Left ventricle myocardium superior (tissue), 1 donor: ENCODE measurements at places on chromosomes 7 and 10.

DNA sequence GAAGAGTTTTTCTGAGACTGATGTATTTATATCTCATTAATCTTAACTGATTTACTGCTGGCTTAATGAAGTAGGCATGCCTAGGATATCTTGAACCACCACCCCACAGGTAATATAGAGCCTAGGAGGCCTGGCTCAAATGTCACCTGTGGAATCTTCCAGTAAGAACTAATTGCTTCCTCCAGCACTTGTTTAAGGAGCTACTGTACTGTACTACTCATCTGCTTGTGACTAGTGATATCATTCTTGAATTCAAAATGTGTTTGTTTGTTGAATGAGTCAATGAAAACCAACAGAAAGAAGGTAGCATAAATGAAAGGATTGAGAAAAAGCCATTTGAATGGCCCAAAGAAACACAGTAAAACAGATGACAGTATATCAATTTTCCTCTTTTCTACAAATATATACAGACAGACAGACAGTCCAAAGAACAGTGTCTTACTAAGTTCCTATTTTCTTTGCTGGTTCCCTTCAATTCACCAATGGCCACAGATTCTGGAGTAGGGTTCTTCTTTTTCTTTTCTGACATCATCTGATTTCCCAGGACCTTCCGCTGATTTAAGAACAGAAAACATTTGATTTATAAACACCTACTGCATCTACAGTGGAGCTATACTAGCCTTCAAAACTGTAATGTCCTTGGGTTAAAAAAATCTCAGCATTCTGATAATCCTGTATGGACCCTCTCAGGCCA lies 43.7 kb upstream of the SLIT1 start:
- no peak for DNase-seq

GRCh38 chr10:47028466-47028865 lies 117.2 kb downstream of the PTPN20 start:
- no peak for DNase-seq

DNA sequence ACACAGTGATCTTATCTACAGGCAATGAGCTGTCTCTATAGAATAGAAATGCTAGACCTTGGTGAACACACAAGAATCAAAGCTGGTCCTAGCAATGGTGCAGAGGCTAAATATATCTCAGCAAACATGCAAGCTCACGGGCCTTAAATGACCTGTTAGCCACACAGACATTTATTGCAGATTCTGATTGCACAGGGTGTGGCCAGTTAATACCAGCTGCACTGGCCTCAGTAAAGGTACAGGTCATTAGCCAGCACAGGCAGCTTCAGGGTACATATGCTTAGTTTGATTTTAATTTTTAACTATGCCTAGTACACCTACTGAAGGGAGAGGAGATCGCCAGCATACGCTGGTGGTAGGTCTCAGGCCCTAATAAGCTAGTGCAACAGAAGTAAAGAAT lies 265.4 kb upstream of the DGKB start:
- DNase-seq: no peak

DNA sequence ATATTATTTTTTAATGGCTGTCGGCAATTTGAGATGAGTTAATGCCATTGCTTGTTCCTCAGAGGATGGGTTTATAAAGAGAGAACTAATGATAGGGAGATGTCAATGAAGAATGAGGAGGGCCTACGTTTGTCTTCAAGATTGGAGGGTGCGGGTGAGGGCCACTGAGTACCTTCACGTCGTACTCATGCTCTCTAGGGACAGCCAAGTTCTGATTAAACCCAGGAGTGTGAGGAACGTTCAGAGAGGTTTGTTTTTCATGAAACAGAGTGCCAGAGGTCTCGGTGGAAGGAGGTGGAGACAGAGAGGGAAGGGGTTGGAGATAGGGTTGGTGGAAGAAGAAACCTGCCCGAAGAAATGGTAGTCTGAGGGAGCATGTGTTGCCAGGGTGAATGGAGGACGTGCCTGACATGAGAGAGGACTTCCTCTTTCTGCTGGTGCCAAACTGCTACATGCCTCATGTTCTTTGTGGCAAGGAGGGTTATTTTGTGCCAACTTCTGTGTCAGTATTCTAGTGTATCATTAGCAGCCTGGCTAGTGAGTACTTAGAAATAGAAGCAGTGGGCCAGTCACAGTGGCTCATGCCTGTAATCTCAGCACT lies 8.9 kb downstream of the DHTKD1 start:
- DNase-seq: no peak

DNA sequence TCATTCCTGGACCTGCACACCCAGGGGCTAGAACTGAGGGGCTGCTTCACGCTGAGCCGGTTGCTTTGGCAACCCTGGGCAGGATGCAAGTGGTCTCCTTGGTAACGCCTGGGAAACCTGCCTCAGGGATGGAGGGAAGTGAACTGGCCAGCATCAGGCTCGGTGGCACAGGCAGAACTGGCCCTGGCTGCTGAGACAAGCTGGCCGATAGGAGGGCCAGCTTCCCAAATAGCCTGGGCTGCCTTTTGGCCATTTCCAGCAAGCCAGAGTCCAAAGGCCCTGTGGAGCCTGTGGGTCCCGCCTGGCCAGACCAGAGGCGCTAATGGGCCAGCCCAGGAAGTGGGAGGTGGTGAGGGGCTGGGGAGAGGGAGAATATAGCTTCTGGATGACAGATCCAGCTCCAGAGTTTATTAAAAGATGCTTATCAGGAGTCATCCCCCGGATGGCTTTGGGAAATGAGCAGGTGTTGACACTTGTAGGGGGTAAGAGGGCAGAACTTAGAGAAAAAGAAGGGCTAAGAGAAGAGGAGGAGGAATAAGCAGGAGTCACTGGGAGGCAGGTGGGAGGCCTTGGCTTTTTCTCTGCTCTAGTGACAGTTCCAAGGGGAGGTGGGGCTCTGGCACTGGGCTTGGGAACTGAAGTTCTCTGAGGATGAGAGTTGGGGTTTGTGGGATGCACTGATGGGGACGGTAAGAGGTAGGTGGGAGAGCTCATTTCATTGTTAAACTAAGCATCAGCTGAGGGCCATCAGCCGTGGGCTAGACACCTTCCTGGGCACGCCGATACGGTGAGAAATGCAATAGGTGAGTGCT lies 9.6 kb downstream of the NEURL1 start:
- no peak for DNase-seq

DNA sequence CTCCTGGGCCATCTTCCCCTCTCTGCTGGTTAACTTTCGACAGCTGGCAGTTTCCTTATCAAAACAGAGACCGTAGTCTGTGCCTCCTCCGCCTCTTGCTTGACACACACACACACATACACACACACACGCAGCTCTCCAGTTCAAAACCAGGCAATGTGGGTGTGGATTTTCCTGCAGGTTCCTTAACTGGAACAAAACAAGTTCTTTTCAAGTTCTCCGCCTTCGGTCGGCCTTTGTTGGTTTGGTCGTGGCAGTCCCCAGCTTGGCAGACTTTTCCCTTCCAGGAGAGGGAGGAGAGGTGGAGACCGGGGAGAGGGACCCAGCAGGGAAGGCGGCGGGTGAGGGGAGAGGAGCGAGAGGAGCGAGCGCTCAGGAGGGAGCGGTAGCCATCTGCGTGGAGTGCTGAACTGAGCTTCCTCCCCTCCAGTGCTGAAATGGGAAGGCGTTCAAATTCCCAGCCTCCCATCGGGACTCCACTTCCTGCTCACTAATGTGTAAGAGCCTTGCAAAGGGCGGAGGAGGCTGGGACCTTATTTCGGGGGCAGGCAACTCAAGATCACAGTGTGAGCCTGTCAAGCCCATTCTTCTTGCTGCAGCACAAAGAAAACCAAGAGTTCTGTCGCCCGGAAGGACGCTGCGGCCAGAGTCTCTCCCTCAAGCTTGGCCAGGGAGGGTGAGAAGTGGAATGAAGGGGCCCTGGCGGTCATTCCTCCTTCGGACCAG lies 120.6 kb downstream of the PRPF18 start:
- peak; percentile 86 for DNase-seq
